ENCODE measurements at places on chromosomes 6 and 20.
A peak's percentile ranks its signal among the peaks of the same experiment; 100 is the strongest.

DNA sequence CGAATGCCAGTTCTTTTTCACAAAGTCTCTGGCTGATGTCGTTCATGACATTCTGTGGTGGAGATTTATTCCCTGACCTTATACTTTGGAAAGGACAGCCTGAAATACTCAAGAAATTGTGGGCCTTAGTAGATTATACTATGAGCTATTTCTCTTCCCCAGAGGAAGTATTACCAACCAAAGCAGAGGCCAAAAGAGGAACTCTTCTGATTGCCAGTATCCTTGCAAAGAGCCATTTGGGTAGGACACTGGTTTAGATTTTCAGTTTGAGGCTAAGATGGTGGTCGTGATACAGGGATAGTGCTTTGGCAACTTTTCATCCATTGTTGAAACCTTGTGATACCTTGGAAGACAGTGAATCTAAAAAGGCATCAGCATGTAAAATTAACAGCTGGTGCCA, 327.3 kb downstream of the HACE1 start:
- DNase-seq = no peak

- DNase-seq = no peak
These were observed 143.6 kb downstream of the DST start for GRCh38 chr6:56499095-56499494.

DNA sequence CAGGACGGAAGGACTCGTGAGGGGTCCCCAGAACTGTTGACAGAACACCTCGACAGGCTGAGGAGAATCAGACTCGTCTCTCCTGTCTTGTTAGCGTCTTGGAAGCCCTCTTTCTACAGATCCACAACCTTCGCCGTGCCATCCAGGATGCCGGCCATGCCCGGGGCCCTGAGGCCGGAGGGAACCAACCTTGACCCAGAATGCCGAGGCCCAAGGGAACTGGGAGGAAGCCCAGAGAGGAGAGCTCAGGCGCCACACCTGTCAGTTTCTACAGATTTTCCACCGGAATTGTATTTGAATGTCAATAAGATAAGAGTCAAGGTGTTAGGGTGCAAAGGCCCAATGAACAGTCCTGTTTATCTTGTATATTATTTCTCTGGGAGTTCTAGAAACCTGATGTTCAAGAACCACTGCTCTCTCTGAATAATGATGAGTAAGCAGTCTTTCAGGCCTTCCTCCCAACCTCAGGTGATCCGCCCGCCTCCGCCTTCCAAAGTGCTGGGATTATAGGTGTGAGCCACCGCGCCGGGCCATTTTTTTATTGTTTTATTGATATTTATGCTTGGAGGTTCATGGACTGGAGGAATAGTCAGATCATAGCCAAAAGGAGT, 799 bp upstream of the ME1 start:
- no peak for DNase-seq

DNA sequence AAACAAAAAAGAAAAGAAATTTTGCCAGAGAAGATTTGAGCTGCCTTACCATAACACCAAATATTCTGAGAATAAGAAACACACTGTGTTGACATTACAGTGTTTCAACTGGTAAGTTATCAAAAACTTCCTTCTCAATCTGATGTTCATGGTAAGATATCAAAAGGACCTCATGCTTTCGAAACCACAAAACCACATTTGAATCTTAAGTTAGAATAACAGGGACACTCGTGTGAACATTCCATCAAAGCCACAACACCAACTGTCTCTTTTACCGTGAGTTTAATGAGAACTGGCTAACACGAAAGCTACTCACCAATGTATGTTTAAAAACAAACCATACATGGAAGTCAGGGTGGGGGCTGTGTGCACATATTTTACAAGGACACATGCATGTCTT, 73.0 kb upstream of the OPRM1 start:
- DNase-seq = peak; percentile 44

DNA sequence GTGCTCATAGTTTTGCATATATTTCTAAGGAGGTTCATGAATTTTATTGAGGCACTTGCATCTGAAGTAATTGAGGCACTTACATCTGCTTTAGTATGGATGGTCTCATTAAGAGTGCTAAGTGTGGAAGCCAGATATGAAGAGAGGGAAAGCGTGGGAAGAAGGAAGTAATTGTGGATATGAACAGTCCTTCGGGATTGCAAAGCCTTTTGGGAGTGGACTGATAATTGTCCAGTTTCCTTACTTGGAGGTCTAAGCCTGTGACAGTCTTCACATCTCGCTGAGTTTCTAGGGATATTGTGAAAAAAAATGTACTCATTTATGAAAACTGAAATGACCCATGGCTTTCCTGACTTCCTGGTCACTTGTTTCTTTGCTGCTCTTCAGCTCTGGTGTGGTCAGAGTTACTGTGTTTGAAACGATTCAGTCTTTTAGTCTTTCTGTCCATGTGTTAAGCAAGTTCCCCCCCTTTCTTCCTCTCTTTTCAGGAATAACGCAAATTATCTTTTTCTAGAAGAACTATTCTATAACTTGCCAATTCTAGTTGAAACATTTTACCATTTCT, 137.3 kb downstream of the ZFAND3 start:
- no peak for DNase-seq

- no peak for DNase-seq
These were observed 246.7 kb downstream of the DLL1 start for GRCh38 chr6:170043881-170044790.

GRCh38 chr6:14882394-14883026, 363.4 kb upstream of the JARID2 start:
- DNase-seq = no peak

DNA sequence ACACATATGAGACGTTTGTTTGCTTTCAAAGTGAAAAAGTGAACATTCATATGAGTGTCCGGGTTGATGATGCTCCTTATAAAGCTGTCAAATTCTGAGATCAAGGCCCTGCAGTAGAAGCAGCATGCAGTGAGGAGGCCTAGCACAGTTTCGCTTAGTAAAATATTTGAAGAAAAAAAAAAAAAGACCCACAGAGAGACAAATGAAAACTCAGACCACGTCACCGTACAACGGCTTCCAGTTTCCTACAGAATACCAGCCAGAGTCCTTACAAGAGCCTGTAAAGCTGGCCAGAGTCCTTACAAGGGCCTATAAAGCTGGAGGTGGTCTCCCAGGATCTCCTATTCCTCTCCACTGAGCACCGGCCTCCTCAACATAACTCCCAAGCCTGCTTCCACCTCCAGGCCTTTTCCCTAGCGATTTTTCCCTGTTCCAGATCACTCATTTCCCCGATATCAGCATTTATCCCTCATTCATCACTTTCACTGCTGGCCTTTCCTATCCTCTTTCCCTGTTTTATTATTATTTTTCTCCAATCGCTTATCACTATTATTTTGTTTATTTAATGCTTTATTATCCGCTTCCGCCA, 1.5 kb upstream of the HMGN4 start:
- peak; percentile 4 for DNase-seq

- peak; percentile 11 for DNase-seq
These were observed 10.9 kb downstream of the ABT1 start for GRCh38 chr6:26607434-26608230.

DNA sequence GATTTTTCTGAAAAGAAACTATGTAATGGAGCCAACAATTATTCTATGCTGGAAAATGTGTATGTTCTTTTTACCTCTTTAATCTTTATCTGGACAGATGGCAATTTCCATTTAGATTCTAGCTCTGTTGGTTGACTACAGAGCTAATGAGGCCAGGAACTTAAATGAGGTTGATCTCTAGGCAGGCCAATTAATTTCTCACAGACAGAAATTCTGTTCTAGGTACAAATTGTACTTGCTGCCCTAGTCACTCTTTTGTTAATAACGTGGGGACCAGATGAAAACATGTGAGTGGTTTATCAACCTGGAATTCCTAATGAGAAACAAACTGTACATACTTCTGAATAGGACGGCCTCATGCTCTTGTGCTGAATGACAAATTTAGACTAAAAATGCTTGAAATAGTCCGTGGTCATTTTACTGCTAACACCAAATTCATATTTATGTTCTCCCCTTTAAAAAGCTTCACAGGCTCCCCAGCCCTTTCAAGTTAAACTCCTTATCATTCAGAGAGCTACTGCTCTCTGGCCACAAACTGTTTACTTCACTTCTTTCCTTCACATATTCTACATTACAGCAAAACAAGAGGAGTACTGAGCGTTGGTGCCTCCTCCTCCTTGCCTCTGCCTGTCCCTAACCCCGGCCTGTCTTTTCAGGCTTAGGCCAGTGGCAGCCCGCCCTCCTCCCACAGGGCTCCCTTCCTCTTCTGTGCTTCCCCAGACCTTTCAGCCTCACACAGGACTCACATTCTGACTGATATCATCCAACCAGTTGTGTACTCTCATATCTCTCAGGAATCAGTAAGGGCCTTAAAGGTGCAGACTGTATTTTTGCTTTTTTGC, 41.4 kb downstream of the DTNBP1 start:
- no peak for DNase-seq

- DNase-seq = no peak
These were observed 72.2 kb downstream of the SLC22A3 start for GRCh38 chr6:160420253-160420968.

- DNase-seq = no peak
These were observed 37.0 kb downstream of the PLCG1 start for GRCh38 chr20:41174373-41174772.

- no peak for DNase-seq
These were observed 154.5 kb upstream of the ECI2 start for GRCh38 chr6:4289770-4290320.

- no peak for DNase-seq
These were observed 680.2 kb upstream of the MMS22L start for GRCh38 chr6:97963193-97963592.

GRCh38 chr6:131053546-131054240, 9.4 kb downstream of the EPB41L2 start:
- no peak for DNase-seq

GRCh38 chr6:106529438-106529837, 99.9 kb downstream of the RTN4IP1 start:
- no peak for DNase-seq

GRCh38 chr20:45406260-45407066, 1.6 kb upstream of the DBNDD2 start:
- DNase-seq = peak; percentile 16

GRCh38 chr20:41050361-41051008, 21.9 kb downstream of the TOP1 start:
- no peak for DNase-seq

GRCh38 chr6:150622476-150622875, 22.8 kb downstream of the PLEKHG1 start:
- DNase-seq = no peak

DNA sequence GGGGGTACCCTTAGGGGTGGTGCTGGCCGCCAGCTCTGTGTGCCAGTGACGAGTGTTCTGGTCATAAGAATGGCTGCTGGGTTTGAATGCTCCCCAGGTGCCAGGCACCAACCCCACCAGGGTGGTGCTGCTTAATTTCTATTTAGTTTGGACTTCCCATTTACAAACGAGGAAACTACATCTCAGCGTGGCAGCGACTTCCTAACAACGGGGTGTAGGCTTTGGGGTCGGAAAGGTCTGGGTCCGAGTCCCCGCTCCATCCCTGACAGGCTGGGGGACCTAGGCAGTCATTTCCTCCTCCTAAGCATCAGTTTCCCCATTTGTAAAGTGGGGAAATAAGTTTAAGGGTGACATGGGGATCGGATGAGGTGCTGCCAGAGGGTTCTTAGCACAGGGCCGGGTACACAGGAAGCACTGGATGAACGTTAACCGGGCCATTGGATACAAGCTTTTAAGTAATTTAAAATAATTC, 30.3 kb downstream of the CEBPB start:
- no peak for DNase-seq

DNA sequence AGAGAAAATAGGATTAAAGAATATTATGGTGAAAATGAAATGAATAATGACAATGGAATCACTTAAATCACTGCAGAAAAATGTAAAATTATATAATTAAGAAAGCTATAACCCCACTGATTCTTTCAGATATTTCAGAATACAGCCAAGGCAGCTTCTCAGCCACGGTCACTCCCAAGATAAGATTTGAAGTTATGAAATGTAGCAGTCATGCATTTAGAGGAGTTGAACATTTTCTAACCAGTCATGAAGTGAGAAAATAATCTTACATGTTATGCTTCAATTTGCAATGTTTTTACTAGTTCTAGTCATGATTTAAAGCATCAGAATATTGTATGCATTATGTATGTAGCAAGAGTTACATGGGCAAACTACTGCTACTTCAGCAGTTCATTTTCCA, 13.3 kb upstream of the PLCB1 start:
- DNase-seq = no peak

- DNase-seq = no peak
These were observed 48.9 kb downstream of the ATXN1 start for GRCh38 chr6:16712255-16712930.

DNA sequence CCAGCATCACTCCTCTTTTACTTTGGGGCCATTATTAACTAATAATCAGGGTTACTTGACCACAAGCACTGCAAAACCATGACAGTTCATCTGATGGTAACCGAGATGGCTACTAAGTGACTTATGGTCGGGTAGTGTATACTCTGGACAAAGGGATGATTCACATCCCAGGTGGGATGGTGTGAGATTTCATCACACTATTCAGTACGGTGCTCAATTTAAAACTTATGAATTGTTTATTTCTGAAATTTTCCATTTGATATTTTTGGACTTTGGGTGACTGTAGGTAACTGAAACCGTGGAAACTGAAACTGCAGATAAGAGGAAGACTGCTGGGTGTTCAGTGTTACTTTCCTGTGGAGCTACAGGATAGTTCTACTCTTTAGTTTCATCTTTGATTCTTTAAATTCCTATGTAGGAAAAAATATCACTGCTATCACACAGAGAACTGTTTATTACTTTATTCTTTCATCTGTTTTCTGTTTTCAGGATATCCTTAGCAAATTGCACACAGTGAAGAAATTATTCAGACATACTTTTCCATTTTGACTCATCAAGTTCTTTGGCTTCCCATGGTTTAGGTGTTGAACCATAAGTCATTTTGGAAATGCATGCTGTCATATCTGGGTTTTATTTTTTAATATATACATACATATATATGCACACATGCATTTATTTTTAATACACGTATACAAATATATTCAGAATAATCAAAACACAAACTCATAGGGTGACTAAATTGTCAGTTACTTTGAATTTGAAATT, 59.1 kb upstream of the C20orf144 start:
- no peak for DNase-seq

- DNase-seq = no peak
These were observed 157.7 kb downstream of the PREX1 start for GRCh38 chr20:48669946-48670605.

DNA sequence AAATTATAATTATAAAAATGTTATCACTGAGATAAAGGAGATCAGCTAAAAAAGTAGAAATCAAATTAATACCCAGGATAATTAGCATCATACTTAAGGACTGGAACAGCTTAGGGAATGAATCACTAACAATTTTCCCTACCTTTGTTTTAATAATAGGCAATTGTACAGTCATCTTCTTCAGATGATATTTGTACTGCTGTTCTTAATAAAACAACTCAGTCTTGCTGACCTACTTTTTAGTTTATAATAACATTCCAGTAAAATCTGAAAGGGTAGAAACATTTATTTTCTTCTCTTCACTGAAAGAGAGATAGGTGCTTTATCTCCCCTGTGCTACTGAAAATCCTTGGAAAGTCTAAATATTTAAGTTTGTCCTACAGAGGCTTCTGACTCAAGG, 271.2 kb upstream of the THEMIS start:
- DNase-seq = no peak

All from stimulated activated naive CD4-positive, alpha-beta T cell (primary cell).